ENCODE measurements at places on chromosomes 12 and 14.

DNA sequence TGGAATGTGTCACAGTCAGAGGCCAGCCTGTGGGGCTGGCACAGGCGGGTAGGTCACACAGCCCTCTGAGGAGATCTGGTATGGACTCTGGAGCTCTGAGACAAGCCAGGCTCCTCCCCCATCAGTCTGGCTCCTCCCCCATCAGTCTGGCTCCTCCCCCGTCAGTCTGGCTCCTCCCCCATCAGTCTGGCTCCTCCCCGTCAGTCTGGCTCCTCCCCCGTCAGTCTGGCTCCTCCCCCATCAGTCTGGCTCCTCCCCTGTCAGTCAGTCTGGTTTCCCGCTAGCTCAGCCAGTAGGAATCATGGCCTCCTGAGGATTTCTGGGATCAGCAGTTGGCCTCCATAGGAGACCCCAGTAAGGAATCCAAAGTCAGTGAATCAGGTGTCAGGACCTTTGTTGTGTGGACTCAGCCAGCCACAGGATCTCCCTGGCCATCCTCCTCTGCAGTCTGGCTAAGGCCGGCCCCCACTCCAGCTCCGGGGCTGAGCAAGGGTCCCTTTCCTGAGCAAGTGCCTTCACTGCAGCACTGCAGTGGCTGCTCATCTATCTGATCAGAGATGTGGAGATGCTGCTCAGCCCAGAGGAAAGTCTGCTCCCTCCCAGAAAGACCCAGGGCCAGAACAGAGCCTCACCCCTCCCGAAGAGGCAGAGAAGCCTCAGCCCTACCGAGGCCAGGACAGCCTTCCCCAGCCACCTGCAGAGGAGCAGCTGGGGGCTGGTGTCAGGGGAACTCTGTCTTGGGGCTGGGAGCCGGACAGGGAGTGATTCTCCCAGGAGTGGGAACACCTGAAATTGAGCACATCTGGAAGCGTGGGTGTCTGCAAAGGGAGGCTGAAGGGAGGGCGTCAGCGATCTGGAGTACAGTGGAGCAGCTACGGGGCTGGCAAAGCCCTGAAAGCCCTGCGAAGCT, 35.7 kb downstream of the IQSEC3 start:
- DNase-seq, result no peak

DNA sequence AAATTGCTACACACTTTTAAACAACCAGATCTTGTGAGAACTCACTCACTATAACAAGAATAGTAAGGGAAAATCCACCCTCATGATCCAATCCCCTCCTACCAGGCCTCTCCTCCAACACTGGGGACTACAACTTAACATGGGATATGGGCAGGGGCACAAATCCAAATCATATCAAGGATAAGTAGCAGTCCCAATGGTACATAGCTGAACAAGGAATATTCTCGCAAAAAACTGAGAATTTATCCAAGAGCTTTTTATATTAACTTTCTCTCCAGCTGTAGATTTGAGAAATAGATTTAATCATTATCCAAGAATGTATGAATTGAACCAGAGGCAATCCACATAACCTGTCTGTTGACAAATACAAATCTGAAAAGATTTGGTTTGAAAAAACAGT, 185.2 kb downstream of the TMTC3 start:
- no peak for DNase-seq

- DNase-seq, result peak; percentile 82
Measured at GRCh38 chr14:58331111-58331510, 32.8 kb downstream of the ARID4A start.

- no peak for DNase-seq
Measured at GRCh38 chr12:101116911-101117310, 93.1 kb downstream of the SLC5A8 start.
